Activated CD4-positive, alpha-beta T cell treated with anti-CD3 and anti-CD28 coated beads, Interleukin-2, amount 10 ng/mL, durations not matched to agents 7 days and 5 days (primary cell): ENCODE measurements at places on chromosomes 7 and 10. TPM values are rescaled to one million over a fixed set of nuclear protein-coding genes. Genes with fewer than 3 reads are reported as not detected.

SPAG6 gene
- 0.57 TPM for total RNA-seq

RNLS gene
- total RNA-seq, result 1.2 TPM

C10orf67 gene
- total RNA-seq, result 0.15 TPM

CALHM1 gene
- 0.12 TPM for total RNA-seq

DEPP1 gene
- 0.22 TPM for total RNA-seq

HOXA5 gene
- total RNA-seq, result not detected

WASHC2C gene
- 69.9 TPM for total RNA-seq

STK31 gene
- total RNA-seq, result 0.15 TPM

ABCC2 gene
- total RNA-seq, result 1.3 TPM

EN2 gene
- total RNA-seq, result not detected

PILRA gene
- 2.7 TPM for total RNA-seq

NPC1L1 gene
- not detected for total RNA-seq

DNA sequence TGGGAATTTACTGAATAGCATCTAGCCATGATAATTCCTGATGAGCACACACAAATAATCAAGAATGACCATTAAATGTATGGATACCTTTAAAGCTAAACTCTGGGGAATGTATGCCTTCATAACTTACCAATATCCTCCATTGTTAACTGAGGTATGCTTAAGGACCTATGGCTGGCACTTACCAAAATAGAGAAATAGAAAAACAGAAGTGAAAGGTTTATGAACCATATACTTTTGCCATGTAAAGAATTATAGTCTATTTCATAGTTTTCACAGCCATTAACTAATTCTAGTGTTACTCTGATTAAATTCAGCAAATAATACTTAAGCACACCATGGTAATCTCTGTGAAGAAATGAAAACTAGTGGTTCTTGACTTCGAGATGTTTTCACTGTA lies 1360.6 kb upstream of the LRRTM3 start:
- DNase-seq, result no peak

DNA sequence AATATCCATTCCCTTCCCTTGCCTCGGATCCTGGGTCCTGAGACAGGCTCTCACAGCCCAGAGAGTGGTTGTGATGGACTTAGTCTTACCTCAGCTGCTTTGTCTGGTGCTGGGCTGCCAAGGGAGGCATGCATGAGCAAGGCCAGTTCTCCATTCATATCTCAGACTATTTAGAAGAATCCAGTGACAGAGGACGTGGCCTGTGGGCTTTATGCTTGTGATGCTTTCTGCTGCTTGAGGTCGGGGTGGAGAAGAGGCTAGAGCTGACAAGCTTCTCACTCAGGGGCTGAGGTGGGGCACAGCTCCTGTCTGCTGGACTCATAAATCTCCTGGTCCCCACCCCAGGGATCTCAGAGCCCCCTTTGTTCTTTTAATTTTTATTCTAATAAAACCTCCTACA lies 66.8 kb downstream of the DNAJC12 start:
- peak; percentile 43 for DNase-seq

- no peak for DNase-seq
Measured at GRCh38 chr7:84187813-84188510, 6.6 kb downstream of the SEMA3A start.

GRCh38 chr10:26703974-26704373 lies 6.5 kb downstream of the PDSS1 start:
- DNase-seq, result no peak

GRCh38 chr7:30595436-30596013 lies 847 bp downstream of the GARS1 start:
- no peak for DNase-seq

DNA sequence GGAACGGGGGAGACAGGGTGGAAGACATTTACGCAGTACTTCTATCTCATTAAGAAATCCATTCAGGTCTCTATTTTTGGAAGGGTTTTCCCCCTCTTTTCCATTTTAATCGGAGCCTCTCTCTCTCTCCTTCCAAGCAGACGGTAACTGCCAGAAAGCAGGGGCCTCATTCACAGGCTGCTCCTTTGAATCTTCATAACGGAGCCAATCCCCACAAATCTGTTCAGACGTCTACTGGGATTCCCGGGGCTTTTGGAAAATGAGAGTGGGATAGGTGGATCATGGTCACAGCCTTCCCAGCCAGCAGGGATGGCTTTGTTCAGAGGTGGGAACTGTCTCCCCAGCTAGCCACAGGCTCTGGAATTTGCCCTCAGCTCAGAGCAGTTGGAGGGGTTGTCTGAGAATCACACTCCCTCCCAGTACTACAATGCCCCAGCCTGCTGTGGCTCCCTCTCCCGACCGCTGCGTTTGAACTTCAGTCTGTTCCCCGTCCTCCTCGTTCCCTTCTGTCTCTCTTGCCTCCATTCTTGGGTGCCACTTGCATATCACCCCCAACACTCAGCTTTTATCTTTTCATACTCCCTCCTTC lies 413.6 kb downstream of the PLXNA4 start:
- DNase-seq, result no peak

DNA sequence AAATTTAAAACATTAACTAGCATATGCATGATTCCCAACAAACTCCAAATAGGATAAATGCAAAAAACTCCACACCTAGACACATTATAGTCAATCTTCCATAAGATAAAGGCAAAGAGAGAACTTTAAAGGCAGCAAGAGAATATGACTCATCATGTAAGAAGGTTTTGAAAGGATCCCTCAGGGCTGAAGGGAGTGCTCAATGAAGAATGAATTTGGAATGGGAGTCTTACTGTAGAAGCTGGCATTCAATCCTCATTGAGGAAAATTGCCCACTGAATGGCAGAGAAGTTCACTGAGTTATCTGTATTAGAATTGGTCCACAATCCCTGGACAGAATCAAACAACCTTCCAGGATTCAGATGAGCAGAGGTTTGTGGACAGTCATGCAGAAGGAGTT lies 26.1 kb upstream of the ZNF365 start:
- DNase-seq, result no peak

GRCh38 chr7:123023126-123023525 lies 27.6 kb upstream of the TAS2R16 start:
- DNase-seq, result no peak

DNA sequence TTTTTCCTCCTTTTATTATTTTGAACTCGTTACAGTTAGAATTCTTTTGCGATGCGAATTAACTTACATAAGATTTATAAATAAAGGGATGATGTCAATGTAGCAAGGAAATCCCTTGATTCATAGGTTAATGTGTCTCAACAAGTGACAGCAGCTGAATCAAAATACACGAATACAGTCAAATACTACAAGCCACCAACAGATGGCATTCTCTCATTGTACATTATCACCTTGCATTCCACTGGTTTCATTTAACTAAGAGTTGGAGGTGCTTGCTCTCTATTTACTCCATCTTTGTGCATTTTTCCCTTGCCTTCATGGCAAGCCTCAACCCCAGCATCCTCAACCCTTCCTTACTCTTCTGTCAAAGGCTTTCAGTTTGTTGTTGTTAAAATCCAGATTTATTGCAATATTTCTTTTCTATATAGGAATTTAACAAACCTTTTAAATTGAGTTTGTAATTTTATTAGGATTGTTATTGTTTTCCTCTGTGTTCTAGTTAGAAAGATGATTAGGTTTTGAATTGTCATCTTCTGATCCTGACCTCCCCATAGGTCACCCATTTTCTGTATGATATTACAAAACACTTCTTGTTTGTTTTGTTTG lies 78.3 kb downstream of the SLC25A40 start:
- peak; percentile 41 for DNase-seq

DNA sequence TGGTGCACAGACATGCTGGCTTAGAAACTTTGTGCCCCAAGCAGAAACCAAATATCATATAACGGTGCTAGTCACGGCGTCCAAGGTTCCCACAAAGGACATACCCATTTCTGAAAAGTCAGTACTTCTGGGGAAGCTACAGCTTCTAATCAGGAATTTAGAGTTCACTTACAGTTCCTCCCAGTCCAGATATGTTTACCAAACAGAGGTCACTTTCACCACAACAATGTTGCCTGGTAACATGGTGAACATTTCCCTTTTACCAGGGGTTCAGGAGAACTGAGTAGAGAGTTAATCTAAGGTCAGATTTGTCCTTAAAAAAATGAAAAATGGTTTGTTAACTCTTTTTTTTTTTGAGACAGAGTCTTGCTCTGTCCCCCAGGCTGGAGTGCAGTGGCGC lies 265.9 kb upstream of the MKLN1 start:
- no peak for DNase-seq

DNA sequence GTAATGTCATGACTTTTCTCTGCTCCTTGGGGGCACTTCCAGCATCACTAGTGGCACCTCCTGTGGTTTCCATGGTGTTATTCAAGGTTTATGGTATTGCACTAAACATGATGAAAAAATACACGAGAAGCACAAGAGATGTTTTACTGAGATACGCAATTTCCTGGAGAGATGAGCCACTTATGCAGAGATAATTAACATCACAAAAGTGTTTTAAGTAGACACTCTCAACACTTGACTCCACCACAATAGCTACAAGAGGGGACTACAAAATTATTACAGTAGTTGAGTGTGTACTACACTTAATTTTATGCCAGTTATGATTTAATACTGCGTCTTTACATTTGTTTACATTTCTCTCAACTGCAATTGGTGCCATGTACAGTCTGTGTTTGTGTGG lies 906.7 kb downstream of the DNAJB9 start:
- no peak for DNase-seq

- no peak for DNase-seq
Measured at GRCh38 chr10:13502380-13502779, 26.4 kb downstream of the BEND7 start.

DNA sequence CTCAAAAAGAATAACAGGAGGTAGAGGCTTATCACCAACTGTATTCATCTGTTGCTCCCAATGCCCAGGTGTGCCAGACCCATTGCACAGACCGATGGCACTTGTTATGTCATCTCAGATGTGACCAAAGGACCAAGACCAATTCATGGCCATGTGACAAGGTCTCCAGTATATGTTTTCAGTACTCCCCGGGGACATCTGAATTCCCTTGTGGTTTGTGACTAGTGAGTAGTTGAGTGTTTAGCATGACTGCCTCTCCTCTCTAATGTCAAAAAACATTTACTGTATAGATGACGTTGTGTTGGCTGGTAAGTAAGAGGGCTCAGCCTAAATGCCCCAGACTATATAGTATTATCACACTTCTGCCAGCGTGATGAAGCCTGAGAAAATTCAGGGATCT lies 202.1 kb upstream of the SMIM30 start:
- DNase-seq, result no peak

- DNase-seq, result no peak
Measured at GRCh38 chr7:75630549-75630948, 108.2 kb downstream of the HIP1 start.

DNA sequence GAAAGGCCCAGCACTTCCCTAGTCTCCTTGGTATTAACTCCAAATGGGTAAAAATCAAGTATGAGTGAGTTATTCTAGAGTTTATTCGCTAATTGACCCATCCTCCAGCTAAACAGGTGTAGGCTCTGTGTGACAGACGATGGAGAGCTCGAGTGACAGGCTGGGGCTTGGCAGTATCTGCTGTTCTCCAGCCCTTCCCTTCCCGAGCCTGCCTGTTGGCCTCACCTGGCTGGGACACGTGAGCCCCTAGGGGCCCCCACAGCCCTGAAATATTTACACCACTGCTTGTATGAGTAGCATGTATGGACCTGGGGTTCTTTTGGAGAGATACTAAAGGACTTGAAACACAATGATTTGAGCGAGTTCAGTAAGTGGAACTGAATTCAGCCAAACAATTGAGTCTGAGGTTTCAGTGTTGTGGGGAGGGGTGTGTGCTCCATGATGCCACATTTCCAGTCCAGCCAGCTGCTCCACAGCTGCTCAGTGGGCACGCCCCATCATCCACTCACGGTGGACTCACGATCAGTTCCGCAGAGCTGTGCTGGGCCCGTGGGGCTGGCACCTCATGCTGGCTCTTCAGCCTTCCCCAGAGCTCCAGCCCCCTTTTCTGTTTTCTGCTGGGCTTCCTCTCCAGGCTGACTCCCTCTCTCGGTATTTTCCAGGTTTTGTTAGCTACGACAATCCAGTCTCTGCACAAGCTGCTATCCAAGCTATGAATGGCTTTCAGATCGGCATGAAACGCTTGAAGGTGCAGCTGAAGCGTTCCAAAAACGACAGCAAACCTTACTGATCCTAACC lies 283.0 kb downstream of the USP6NL start:
- DNase-seq, result no peak
